ENCODE measurements at places on chromosomes 3 and 15.

DNA sequence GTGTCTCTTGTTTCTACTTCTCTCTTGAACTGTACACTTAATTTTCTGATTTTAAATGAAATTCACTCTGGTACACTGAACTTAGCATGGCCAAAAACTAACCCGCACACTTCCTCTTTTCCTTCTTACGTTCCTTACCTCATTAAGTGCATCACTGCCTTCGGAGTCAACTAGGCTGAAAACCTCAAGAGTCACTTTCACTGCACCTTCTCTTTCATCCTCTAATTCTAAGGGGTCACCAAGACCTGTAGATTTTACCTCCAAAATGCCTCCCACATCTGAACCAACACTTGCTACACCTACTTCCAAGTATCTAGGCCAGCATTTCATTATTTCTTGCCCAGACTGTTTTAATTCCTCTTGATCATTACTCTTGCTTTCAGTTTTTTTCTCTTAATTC lies 6.6 kb downstream of the CBLB start:
- DNase-seq: no peak
- no peaks in the 10 kb centered on the region for H3K36me3 ChIP-seq
- H3K4me1 ChIP-seq: peaks cover 56% of the 10 kb centered on the region
- H3K27me3 ChIP-seq: no peaks in the 10 kb centered on the region

- H3K36me3 ChIP-seq: no peaks in the 10 kb centered on the region
- H3K4me3 ChIP-seq: no peak overlapping the region
- H3K27me3 ChIP-seq: no peaks in the 10 kb centered on the region
- DNase-seq: no peak
- H3K4me1 ChIP-seq: peaks cover 25% of the 10 kb centered on the region
- H3K27ac ChIP-seq: no peak overlapping the region
Observed at GRCh38 chr3:37997342-37997741, 6.8 kb downstream of the VILL start.

- H3K4me3 ChIP-seq: no peak overlapping the region
- no peak for DNase-seq
- no peaks in the 10 kb centered on the region for H3K36me3 ChIP-seq
- H3K27ac ChIP-seq: no peak overlapping the region
Observed at GRCh38 chr15:42503825-42504224, 8.4 kb downstream of the SNAP23 start.

DNA sequence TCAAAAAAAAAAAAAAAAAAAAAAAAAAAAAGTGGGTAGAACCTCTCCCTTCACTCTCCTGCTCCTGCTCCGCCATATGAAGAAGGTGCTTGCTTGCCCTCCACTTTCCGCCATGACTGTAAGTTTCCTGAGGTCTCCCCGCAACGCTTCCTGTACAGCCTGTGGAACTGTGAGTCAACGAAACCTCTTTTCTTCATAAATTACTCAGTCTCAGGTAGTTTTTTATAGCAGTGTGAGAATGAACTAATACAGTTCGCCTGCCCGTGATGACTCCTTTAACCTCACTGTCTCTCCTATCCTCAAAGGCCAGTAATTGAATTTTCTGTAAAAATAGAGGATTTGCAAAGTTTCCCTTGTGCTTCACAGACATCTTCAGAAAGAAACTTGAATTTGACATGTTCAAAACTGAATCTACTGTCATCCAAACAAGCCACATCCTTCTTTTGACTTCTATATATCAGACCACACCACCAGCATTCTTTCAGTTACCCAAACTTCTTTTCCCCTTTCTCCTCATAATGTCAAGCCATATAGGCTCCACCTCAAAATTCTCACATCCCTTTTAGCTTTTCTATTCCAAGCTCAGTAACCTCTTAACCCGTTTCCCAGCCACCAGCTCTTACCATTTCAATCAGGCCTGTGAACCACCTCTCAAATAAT lies 44.3 kb downstream of the P2RY1 start:
- H3K4me1 ChIP-seq: no peaks in the 10 kb centered on the region
- no peaks in the 10 kb centered on the region for H3K27me3 ChIP-seq
- no peak overlapping the region for H3K27ac ChIP-seq
- no peak overlapping the region for H3K4me3 ChIP-seq
- DNase-seq: no peak

DNA sequence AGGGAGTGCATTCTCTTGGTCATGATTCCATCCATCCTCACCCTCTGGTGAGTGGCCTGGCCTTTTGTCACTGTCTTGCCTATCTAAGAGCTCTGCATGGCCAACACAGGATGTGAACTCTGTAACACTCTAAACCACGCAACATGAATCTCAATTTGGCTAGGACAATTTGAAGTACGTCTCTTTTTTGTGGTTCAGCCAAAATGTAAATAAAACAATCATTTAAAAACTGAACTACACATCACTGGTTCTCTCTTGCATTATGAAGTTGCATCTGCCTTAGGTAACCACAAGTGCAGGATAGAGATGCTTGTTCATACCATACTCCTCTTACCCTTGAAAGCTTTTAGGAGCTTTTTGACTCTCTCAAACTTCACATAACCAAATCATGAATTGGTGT lies 27.3 kb downstream of the CCR3 start:
- H3K4me3 ChIP-seq: no peak overlapping the region
- no peak overlapping the region for H3K27ac ChIP-seq
- no peaks in the 10 kb centered on the region for H3K36me3 ChIP-seq
- DNase-seq: no peak
- no peaks in the 10 kb centered on the region for H3K4me1 ChIP-seq

- DNase-seq: no peak
- H3K27ac ChIP-seq: no peak overlapping the region
- H3K27me3 ChIP-seq: no peaks in the 10 kb centered on the region
- no peak overlapping the region for H3K4me3 ChIP-seq
- no peaks in the 10 kb centered on the region for H3K36me3 ChIP-seq
Observed at GRCh38 chr3:140284372-140284771, 349.4 kb downstream of the CLSTN2 start.

- H3K4me3 ChIP-seq: no peak overlapping the region
- no peaks in the 10 kb centered on the region for H3K4me1 ChIP-seq
- no peaks in the 10 kb centered on the region for H3K27me3 ChIP-seq
- no peak overlapping the region for H3K27ac ChIP-seq
- no peaks in the 10 kb centered on the region for H3K36me3 ChIP-seq
Observed at GRCh38 chr3:38151667-38152265, 13.3 kb downstream of the MYD88 start.

DNA sequence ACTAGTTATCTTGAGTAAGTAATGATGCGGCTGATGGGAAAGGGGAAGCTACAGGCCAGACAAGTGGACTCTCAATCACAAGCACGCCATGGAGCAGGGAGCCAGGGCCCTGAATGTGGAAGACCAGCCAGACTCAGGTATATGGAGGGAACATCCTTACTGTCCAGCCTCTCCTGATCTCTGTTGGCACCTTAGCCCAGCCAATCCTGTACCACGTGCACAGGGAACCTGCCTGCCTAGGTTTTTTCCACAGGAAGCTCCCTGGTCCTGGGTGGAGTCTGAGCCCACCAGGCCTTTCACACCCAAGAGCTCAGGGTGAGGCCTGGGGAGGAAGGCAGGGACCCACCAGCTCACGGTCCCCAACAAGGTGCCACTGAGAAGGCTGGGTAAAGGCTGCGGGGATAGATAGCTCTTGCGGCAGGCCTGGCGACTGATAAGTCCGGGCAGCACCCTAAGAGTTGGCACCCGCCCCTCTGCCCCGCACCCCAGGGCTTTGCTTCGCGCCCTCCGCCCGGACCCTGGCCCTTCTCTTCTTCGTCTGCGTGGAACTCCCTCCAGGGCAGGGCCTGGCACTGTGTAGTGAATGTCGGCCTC lies 933 bp upstream of the APEH start:
- H3K27me3 ChIP-seq: no peaks in the 10 kb centered on the region
- DNase-seq: no peak

GRCh38 chr15:25705433-25706115 lies 157.6 kb downstream of the ATP10A start:
- no peak overlapping the region for H3K4me3 ChIP-seq
- no peaks in the 10 kb centered on the region for H3K27me3 ChIP-seq
- no peak overlapping the region for H3K27ac ChIP-seq

- H3K27me3 ChIP-seq: no peaks in the 10 kb centered on the region
- H3K36me3 ChIP-seq: no peaks in the 10 kb centered on the region
- H3K27ac ChIP-seq: no peak overlapping the region
- H3K4me3 ChIP-seq: no peak overlapping the region
Observed at GRCh38 chr15:48722764-48723661, 77.5 kb upstream of the FBN1 start.

GRCh38 chr3:59517388-59517787 lies 467.6 kb upstream of the CFAP20DC start:
- no peak overlapping the region for H3K4me3 ChIP-seq
- H3K36me3 ChIP-seq: no peaks in the 10 kb centered on the region
- no peak overlapping the region for H3K27ac ChIP-seq
- H3K4me1 ChIP-seq: no peaks in the 10 kb centered on the region
- no peaks in the 10 kb centered on the region for H3K27me3 ChIP-seq
- DNase-seq: no peak

GRCh38 chr3:121916189-121916588 lies 22.0 kb downstream of the SLC15A2 start:
- no peaks in the 10 kb centered on the region for H3K36me3 ChIP-seq
- DNase-seq: no peak
- no peaks in the 10 kb centered on the region for H3K27me3 ChIP-seq
- H3K4me3 ChIP-seq: no peak overlapping the region
- H3K27ac ChIP-seq: no peak overlapping the region

DNA sequence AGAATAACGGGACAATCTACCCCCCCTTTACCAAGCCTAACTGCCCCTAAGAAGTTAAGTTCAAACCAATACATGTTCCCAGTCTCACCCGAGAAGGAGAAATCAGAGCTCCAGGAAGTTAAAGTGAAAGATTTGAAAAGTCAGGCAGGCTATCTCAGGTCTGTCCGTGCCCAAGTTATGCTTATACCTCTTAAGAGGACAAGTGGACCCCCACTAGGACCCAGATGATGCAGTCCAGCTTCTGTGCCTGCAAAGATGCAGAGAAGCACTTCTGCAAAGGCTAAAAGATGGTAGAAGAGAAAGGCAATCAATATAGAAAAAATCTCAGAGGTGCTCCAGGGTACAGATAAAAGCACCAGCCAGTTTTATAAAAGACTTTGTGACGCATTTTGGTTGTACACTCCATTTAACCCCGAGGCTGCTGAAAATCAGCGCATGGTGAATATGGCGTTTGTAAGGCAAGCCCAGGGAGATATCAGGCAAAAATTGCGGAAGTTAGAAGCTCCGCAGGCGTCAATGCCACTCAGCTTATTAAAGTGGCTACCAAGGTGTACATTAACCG lies 9.8 kb upstream of the SLC9C1 start:
- no peaks in the 10 kb centered on the region for H3K4me1 ChIP-seq
- H3K36me3 ChIP-seq: no peaks in the 10 kb centered on the region
- peak overlapping the region; percentile 4 for H3K27ac ChIP-seq

DNA sequence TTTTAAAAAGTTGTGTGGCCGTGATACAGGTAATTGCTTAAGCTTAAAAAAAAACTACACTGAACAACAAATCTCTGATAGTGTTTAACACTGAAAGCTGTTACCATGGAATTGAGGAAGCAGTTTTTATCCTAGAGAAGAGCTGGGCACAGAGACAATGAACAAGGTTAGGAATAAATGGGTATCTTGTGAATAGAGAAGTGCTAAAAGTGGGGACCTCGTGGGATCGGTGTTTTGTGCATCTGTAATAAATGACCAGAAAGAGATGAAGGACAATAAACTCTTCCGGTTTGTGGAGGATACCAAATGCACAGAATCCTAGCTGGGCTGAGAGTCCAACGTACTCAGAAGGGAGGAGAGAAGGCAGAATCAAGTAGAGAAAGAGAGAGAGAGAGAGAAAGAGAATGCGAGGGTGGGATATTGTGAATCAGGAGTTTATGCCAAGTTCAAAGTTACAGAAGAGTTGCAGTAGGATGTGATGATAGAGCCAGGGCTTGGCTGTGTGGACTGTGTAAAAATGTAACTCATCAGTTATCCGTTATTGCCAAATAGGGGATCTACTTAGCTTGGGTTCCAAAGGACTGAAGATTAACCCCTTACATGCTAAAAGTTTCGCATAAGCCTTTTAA lies 148.9 kb downstream of the IL20RB start:
- no peak for DNase-seq
- H3K4me1 ChIP-seq: no peaks in the 10 kb centered on the region
- H3K27ac ChIP-seq: no peak overlapping the region
- no peaks in the 10 kb centered on the region for H3K27me3 ChIP-seq

GRCh38 chr15:75034615-75035014 lies 11.2 kb downstream of the PPCDC start:
- H3K36me3 ChIP-seq: no peaks in the 10 kb centered on the region
- no peak overlapping the region for H3K27ac ChIP-seq
- H3K4me3 ChIP-seq: no peak overlapping the region

DNA sequence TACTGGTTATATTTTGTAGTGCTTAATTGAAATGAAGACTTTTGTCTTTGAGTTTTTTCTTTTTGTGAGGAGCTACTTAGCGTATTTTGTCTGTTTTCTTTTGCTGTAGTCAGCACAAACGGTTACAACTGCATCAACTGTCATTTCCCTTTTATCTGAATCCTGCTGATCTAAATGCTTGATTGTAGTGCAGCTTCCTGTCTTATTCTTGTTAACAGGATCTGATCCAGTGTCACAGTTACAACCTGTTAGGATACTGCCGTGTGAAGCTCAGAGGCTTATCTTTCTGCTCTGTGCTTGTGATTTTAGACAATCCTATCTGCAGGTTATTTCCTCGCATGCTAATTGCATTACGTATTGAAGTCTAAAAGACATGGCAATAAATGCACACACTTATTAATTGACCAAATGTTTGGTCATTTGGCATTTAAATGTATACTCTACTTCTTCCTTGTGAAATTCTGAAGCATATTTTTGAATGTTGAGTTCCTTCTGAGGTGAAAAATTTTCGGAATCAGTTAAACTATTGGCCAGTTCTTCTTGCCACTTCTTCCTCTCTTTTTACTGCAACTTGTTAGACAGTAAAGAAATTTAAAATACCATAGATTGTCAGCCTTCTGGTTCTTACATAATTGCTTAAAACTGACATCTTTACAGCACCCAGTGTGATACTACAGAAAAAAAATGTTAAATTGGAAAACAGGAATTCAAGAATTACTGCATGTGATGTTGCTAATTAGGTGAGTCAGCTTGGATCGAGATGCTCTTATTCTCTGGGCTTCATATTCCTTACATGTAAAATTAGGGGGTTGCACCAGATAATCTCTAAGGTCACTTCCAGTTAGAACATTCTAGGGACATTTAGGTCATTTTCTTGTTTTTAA lies 168.2 kb downstream of the MBNL1 start:
- peaks cover 18% of the 10 kb centered on the region for H3K36me3 ChIP-seq
- DNase-seq: no peak
- H3K4me3 ChIP-seq: peak overlapping the region; percentile 17
- no peaks in the 10 kb centered on the region for H3K27me3 ChIP-seq
- peak overlapping the region; percentile 61 for H3K27ac ChIP-seq

- H3K27me3 ChIP-seq: no peaks in the 10 kb centered on the region
- DNase-seq: peak; percentile 97
- H3K4me1 ChIP-seq: peaks cover 18% of the 10 kb centered on the region
- no peaks in the 10 kb centered on the region for H3K36me3 ChIP-seq
- H3K4me3 ChIP-seq: peak within 1 kb of the TSS; percentile 85
Observed at GRCh38 chr3:28241221-28242160, at the start of gene CMC1. CMC1 (plus strand) TSS chr3:28241619; CDS start chr3:28241794, 175 bp downstream.

All from thoracic aorta (tissue), 2 donors.